ENCODE measurements at places on chromosomes 6 and 20.

GRCh38 chr6:35319346-35320030 lies 21.9 kb downstream of the DEF6 start:
- no peak for DNase-seq

GRCh38 chr6:169235286-169235685 lies 18.4 kb downstream of the THBS2 start:
- no peak for DNase-seq

GRCh38 chr20:45044084-45044573 lies 56.8 kb downstream of the KCNS1 start:
- no peak for DNase-seq

GRCh38 chr20:24081077-24081476 lies 92.5 kb upstream of the GGTLC1 start:
- DNase-seq = no peak

- DNase-seq = no peak
Observed at GRCh38 chr20:2879146-2879545, 5.9 kb downstream of the PTPRA start.

DNA sequence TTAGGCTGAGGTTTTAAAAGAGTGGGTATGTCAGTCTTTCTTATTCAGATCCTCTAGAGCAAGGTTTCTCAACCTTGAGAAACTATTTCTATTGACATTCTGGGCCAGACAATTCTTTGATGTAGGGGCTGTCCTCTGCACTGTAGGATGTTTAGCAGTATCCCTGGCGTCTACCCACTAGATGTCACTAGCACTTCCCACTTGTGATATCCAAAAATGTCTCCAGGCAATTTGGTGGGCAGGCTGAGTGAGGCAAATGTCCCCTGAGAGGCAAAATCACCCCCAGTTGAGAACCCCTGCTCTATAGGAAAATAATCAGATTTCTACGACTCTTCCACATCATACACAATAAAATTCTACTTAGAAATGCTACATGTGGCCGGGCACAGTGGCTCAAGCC lies 7.7 kb upstream of the ZKSCAN8 start:
- peak; percentile 20 for DNase-seq

GRCh38 chr6:7261032-7261841 lies 51.8 kb downstream of the SSR1 start:
- peak; percentile 64 for DNase-seq

All from activated T-cell treated with anti-CD3 and anti-CD28 coated beads, Interleukin-2, amount 50 U/mL, for 48 hours (primary cell).